ENCODE measurements at places on chromosomes 3 and 15.
A peak's percentile ranks its signal among the peaks of the same experiment; 100 is the strongest.

GRCh38 chr15:95134431-95135110 lies 903.2 kb downstream of the MCTP2 start:
- no peak for DNase-seq

- no peak for DNase-seq
Measured at GRCh38 chr3:95705786-95706418, 1108.5 kb upstream of the EPHA6 start.

- no peak for DNase-seq
Measured at GRCh38 chr3:124676236-124676635, 54.0 kb upstream of the UMPS start.

DNA sequence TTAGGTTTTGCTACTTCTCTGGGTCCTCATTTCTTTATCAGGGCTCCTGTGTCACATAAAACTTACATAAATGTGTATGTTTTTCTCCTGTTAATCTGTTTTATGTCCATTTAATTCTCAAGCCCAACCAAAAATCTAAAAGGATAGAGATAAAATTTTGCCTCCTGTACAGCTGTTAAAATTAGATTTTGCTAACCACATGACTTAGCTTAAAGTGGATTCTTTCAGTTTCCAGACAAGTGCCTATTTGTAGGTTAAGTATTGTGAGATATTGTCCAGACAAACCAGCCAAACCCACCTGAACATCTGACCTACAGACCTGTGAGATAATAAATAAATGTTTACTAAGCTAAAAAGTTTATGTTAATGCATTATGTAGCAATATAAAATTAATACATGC lies 465.5 kb downstream of the SI start:
- no peak for DNase-seq

- no peak for DNase-seq
Measured at GRCh38 chr3:62209101-62209500, 164.2 kb downstream of the FEZF2 start.

GRCh38 chr3:107208100-107208499 lies 169.1 kb upstream of the CCDC54 start:
- no peak for DNase-seq

GRCh38 chr15:69532066-69532465 lies 79.4 kb downstream of the RPLP1 start:
- no peak for DNase-seq

DNA sequence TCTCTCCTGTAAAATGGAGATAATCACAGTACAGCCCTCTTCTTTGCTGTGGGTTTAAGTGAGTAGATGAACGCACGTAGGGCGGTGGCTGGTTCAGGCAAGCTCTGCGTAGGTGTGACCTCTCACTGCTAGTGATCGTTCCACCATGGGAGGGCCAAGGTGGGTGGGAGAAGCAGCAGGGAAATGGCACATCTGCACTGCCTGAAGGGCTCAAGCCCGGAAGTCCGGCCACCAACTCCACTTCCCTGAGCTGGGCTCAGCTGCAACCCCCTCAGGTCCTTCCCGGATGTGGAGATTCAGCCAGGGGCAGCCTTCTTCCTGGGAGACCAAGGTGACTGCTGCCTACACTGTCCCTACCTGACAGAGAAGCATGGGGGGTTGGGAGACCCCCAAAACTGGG lies 102.9 kb downstream of the ADCY5 start:
- no peak for DNase-seq

GRCh38 chr15:70795311-70795665 lies 31.9 kb upstream of the UACA start:
- DNase-seq, result no peak

GRCh38 chr3:179037351-179037750 lies 34.3 kb downstream of the ZMAT3 start:
- DNase-seq, result peak; percentile 69

DNA sequence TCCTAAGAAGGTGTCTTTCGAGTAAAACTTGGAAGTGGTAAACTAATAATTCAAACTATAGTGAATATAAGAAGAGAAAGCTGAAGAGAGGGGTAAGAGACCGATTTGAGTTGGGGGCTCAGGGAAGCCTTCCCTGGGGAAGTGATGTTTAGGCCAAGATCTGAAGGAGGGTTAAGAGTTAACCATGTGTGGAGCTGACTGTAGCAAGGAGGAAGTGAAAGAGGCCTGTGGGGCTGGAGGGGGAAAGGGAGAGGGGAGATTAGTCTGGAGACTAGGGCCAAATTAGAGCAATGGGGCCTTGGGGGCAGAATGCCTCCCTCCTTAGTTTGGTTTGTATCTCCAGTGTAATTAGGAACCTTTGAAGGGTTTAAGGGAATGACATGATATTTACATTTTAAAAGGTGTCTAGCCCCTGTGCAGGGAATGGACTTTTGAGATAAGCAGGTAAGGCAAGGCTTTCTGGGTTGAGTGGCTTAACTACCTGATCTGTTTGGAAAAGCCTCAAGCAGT lies 2.2 kb downstream of the ZNF592 start:
- DNase-seq, result no peak

DNA sequence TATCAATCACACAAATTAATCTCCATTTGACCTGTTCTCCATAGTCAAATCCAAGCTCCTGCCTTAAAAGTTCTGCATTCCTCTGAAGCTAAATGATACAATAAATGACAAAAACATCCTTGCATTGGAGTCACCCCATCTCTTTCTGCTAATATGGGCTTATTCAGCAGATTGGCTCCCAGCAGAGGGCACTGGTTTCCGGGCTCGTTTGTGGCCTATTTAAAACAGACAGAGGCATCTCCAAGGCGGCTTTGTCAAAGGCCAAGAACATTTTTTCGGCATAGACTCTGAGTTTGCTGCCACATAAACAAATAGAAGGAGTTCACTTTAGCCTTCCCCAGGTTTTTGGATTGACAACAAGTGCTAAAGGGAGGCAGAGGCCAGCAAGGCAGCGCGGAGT lies 204.4 kb upstream of the RASGRP1 start:
- DNase-seq, result no peak

DNA sequence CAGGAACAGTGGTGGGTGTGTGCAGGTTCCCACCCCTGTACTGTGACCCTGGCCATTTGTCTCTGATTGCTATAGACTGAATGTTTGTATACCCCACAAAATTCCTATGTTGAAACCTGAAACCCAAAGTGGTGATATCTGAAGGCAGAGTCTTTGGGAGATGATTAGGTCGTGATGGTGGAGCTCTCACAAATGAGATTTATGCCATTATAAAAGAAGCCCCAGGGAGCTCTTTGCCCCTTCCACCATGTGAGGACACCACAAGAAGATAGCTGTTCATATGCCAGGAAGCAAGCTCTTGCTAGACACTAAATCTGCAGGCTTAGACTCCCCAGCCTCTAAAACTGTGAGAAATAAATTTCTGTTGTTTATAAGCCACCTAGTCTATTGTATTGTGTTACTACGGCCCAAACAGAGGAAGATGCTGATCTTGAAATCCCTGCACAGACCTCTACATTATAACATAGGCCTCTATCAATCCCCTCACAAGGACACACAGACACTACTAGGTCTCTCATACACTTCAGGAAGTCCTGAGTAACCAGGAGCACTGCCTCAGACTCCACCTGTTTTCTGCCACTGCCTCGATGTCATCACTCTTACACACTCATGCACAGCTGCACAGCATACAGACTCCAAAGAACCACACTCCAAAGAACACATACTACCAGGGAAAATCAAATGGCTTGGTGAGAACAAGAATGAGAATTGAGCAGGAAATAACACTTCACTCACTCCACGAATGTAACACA lies 14.7 kb downstream of the IGSF11 start:
- DNase-seq, result no peak

- DNase-seq, result peak; percentile 14
Measured at GRCh38 chr15:69885173-69885955, 212.4 kb downstream of the TLE3 start.

DNA sequence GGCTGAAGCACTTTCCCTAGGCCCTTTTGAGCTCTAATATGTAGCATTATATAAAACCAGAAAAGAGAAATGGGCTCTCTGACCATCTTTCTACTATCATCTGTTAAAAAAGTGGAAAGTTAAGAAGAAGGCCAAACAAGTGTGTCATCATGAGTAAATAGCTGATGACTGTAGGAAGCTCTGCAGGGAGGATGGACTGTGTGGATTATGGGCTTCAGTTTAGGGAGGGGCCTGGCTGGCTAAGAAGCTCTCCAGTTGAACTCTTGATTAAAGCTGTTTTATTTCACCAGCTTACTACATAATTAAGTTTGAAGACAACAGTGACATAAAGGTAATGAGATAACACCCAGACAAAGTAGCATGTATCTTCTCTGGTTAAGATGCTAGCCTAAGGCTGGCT lies 30.6 kb downstream of the INTS14 start:
- DNase-seq, result no peak

GRCh38 chr15:99850517-99850916 lies 117.3 kb upstream of the LYSMD4 start:
- no peak for DNase-seq

DNA sequence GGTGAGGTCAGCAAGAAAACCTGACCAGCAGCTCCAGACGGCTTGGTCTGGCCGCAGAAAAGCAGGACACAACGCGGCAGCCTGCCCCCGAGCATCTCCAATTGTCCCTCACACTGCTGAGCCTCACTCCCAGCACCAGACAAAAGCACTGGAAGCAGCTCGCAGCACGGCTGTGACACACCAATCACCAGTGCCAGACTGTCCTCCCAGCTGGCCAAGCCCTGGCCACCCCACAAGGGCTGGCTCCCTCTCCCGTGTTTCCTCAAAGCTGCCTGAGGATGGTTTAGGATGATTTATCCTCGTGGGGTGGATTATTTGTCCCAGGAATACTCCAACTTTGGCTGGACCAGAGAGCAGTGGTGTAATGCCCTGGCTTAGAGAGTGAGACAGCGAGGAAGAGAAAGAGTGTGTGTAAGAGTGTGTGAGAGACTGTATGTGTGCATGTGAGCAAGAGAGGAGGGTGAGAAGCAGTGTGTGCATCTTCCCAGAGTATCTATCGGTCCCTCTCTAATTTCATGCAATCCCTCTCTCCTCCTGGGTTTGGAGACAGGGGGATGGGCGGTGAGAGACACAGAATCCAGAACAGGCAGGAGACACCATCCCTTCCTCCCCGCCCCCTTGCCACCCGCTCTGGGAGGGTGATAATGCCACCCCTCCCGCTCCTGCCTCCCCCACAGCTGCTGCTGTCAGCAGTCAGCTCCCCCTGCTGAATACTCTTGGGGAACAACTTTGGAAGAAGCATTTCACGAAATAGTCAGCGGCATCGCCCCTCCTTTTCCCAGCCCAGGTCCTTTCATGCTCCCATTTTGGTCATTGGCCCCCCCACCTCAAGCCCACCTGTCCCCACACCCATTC lies 34.2 kb downstream of the SEMA5B start:
- DNase-seq, result peak; percentile 61

GRCh38 chr3:197960694-197961581 lies 921 bp downstream of the LMLN start:
- DNase-seq, result no peak

DNA sequence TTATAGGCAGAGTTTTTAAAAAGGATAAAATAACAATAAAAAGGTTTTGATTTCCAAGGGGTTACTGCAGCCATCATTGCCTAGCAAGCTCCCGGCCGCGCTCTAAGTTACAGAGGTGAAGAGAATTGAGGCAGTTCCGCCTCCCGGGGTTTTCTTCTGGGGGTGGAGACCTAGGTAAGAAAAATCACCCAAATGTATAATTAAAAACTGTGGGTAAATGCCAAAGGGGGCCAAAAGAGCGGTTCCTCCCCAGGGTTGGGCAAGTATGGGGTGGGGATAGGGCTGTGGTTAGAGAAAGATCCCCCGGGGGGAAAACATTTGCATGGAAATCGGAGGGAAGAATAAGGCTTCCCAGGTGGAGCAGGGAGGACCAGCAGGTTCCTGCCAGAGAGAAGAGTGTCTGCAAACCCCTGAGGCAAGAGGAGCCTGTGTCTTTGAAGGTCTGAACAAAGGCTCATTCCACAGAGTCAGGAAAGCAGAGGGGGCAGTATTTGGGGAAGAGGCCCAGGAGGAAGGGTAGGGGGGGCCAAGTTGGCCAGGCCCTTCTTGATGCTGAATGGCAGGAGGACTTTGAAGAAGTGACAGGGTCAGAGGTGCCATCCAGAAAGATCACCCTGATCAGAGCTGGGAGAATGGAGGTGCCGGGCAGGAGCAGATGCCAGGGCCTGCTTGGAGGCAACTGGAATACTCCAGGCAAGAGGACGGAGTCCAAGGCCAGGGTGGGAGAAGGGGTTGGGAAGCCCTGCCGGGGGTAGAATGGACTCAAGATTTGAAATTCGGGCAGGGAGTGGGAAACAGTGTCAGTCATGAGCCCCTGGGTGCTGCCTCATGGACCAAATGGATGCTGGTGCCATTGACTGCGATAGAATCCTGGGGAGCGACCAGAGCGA lies 152.9 kb upstream of the RGMA start:
- DNase-seq, result no peak

GRCh38 chr15:100284701-100285100 lies 57.1 kb downstream of the ADAMTS17 start:
- DNase-seq, result no peak

- no peak for DNase-seq
Measured at GRCh38 chr3:158762701-158763100, 30.4 kb upstream of the RARRES1 start.

- no peak for DNase-seq
Measured at GRCh38 chr3:138640537-138640936, 32.0 kb downstream of the FAIM start.

- DNase-seq, result no peak
Measured at GRCh38 chr15:94722024-94722636, 490.8 kb downstream of the MCTP2 start.

- DNase-seq, result no peak
Measured at GRCh38 chr15:41944313-41944940, 27.9 kb downstream of the EHD4 start.

DNA sequence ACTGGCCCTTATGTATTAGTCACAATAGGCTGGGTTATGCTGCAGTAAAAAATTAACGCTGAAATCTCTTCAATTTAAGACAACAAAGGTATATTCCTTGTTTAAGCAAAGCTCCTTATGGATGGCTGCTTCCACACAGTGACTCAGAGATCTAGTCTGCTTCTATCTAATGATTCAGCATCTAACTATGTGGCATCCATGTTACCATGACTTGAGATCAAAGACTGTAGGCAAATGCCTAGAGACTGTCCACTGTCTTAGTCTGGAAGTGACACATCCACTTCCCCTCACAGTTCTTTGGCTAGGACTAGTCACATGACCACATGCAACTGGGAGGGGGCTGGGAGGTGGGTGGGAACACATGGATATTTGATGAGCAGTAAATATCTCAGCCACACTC lies 61.3 kb upstream of the PSMD6 start:
- DNase-seq, result no peak

- DNase-seq, result no peak
Measured at GRCh38 chr3:76656531-76657070, 383.3 kb upstream of the ROBO2 start.

- no peak for DNase-seq
Measured at GRCh38 chr3:108415661-108416060, 94.7 kb downstream of the MYH15 start.

- DNase-seq, result no peak
Measured at GRCh38 chr15:59199626-59200465, 6.8 kb upstream of the LDHAL6B start.

- no peak for DNase-seq
Measured at GRCh38 chr3:104805508-104805907, 561.2 kb upstream of the ALCAM start.
